ENCODE measurements at places on chromosomes 2 and 18.

- no peak for DNase-seq
Measured at GRCh38 chr2:217163987-217164386, 304.1 kb upstream of the TNP1 start.

DNA sequence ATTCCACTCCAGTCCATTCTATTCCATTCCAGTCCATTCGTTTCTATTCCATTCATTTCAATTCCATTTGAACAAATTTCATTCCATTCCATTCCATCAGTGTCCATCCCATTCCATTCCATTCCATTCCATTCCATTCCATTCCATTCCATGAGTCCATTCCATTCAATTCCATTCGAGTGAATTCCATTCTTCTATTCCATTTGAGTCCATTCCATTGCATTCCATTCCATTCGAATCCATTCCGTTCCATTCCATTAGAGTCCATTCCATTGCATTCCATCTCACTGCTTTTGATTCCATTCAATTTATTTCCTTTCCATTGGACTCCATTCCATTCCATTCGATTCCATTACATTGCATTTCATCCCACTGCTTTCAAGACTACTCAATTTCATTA is 1132.1 kb downstream of the RPIA start:
- DNase-seq: no peak

GRCh38 chr2:11872247-11872947 is 126.0 kb downstream of the LPIN1 start:
- no peak for DNase-seq

- no peak for DNase-seq
Measured at GRCh38 chr2:204799791-204800190, 254.5 kb downstream of the PARD3B start.

DNA sequence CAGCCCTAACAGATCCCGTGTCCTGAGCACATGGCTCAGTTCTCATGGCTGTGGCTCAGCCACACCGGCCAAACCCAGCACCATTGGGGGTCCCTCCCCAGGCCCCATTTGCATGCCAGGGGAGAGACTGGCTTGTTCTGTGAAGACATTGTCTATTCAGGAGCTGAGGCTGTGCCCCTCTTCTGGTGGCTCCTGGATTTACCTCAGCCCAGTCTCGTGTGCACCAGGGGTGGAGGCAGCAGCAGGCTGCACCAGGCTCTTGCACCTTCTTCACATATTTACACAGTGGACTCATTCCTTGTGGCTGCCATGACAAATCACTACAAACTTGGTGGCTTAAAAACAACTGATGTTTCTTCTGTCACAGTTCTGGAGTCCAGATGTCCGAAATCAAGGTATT is 92.4 kb upstream of the ITGA6 start:
- no peak for DNase-seq

- DNase-seq: no peak
Measured at GRCh38 chr2:181904022-181904632, 12.6 kb downstream of the ITPRID2 start.

DNA sequence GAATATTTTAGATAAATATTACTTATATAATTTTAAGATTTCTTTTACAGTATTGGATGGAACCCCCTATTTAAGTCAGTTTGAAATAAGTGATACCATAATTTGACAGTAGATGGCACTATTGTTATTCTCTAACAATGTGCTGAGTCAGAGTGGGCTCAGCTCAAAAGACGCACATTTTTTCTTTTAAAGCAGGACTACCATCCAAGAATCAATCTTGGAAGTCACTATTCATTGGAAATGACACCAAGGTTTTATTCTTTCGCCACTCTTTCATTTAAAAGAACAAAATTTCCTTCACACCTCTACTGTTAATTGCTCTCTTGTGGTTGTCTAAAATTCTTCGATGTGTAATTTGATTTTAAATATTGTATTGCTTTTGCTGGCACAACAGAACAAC is 32.6 kb upstream of the SPAG16 start:
- DNase-seq: no peak

- no peak for DNase-seq
Measured at GRCh38 chr2:10079870-10080535, at the start of gene CYS1. TSS of gene CYS1 (minus strand) at chr2:10080411. CDS start at chr2:10080223, 188 bp downstream.

- no peak for DNase-seq
Measured at GRCh38 chr2:214631406-214631805, 178.1 kb downstream of the BARD1 start.

DNA sequence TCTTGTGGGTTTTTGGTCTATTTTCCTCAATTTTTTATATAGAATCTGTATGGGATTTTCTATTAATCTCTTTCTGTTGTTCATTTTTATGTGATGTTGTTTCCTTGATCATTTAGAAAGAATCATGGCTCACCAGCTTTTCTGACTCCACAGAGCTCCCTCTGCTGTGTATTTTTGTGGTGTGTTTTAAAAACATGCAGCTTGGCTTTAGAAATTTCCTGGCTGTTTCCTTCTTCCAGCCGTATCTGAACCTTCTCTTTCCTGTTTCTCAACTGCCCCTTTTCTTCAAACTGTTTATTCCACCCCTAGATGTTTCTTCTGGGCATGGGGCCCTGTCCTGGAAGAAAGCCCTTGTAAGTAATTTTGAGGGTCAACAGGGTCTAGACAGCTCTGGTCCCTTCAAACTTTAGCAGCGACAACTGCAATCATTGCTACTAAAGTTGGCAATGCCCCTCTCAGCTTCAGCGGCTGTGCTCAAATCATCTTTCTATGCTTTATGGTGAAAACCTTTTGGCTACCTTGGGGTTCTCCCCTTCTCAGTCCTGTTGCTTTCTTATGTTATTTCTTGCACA is 17.6 kb upstream of the COPS8 start:
- no peak for DNase-seq

DNA sequence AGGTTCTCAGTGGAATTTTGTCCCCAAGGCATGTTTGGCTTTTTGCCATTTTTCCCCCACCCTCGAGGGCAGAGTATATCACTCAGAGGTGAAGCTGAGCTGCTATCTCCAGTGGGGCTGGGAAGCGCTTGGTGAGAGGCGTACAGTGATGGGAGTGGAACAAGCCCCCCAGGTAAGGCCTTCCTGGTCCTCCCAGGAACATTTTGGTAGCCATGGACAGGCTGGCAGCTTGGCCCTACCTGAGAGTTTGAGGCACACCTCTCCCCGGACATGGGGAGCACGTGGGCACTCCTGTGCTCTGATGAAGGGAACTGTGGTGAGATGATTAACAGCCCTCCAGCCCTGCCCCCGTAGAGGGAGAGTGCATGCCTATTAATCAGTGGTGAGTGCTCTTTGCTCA is 99.3 kb downstream of the C1QL2 start:
- no peak for DNase-seq

GRCh38 chr2:177265824-177266817 is 1.6 kb upstream of the NFE2L2 start:
- no peak for DNase-seq

DNA sequence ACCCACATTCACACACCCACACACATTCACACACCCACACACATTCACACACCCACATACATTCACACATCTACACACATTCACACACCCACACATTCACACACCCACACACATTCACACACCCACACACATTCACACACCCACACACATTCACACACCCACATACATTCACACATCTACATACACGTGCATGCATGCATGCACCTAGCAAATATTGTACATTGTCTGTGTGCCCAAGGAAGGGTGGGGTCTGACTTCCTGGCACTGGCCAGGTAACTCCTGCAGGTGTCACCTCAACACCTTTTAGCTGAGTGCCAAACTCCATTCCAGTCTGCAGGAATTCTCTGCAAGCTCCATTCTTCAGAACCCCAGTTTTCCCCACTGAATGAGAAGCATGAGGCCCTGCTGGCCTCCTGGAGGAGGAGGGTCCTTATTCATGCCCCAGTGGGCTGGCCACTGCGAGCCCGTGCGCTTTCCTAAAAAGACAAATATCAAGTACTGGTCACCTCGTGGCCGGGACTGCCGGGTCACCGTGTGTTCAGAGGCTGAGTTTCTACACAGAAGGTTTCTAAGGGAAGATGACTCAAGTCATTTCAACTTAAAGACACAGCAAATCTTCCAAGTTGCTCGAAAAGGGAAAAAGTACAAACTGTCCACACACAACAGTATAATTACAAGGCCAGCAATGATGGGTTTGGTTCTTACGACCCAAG is 131.5 kb downstream of the HDAC4 start:
- no peak for DNase-seq

DNA sequence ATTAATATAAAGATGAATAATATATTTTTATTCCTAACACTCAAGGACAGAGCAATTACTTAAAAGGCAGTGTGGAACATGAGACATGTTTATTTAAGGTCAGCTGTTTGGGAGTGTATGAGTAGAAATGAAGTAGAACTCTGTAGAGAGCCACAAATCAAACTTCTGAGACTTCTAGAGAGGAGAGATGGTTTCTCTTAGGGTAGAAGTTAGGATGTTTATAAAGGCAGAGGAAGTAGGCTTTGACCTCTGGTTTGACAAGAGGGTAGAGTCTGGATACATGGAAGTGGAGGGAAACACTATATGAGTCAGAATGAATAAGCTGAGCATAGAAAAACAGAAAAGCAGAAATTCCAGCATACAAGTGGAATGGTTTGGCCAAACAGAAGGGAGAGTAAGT is 262.1 kb upstream of the KLHL14 start:
- DNase-seq: no peak

GRCh38 chr2:64133354-64133753 is 10.9 kb downstream of the PELI1 start:
- DNase-seq: no peak

GRCh38 chr2:26463244-26464192 is 14.4 kb downstream of the OTOF start:
- peak; percentile 63 for DNase-seq

Data from tibial artery (tissue), 4 donors.